CD4-positive, alpha-beta T cell treated with Interleukin-10 for 1 hour (primary cell): ENCODE measurements at places on chromosomes 2 and 18.
A peak's percentile ranks its signal among the peaks of the same experiment; 100 is the strongest.

DNA sequence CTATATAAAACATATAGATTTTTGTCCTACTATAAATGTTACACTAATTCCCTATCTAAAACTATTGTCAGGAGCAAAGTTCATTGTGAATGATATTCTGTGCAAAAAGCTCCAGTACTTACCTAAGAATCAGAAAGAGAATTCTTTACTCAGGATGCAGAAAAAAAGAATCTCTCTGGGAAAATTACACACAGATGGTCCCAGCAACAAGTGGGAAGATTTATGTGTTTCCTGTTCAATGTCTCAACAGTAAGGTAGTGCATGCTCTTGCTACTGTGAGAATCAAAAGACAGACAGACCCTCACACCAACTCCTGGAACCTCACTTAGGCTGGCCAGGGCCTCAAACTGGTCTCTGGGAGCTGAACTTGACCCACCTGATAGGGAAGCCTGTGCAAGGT lies 11.2 kb upstream of the NAPG start:
- DNase-seq: no peak

GRCh38 chr2:131641414-131642206 lies 113.9 kb downstream of the CCDC74A start:
- no peak for DNase-seq

DNA sequence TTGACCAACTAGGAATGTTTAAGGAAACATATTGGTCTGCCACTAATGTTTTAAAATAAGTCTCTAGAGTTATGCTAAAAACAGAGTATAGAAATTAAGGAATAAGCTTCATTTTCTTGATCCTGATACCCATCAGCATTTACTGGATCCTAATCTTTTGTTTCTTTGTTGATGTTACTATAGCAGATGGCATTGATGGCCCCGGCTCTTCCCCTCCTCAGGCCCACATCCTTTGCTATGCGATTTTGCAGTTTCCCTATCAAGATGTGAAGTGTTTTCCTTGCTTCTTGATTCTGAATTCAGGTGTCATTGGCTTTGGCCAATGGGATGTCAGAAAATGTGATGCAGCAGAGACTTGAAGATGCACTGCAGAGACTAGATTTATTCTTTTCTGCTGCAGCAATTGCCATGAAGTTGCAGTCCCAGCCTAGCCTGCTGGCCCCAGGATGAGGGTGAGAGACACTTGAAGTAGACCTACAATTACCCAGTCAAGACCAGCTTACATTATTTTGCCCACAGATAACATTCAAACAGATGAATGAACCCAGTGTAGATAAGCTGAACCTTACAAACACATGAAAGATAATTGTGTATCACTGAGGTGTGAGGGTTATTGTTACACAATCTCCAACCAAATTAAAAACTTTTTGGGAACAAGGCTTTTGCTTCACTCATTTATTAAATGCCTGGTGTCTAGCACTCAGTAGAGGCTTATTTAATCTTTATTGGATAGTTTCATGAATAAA lies 115.2 kb upstream of the ITGA4 start:
- DNase-seq: no peak

- DNase-seq: no peak
Observed at GRCh38 chr18:35707674-35708073, 126.1 kb downstream of the GALNT1 start.

- DNase-seq: no peak
Observed at GRCh38 chr2:72716601-72717000, 109.2 kb downstream of the EXOC6B start.

- no peak for DNase-seq
Observed at GRCh38 chr2:107430006-107430405, 396.7 kb upstream of the RGPD4 start.

DNA sequence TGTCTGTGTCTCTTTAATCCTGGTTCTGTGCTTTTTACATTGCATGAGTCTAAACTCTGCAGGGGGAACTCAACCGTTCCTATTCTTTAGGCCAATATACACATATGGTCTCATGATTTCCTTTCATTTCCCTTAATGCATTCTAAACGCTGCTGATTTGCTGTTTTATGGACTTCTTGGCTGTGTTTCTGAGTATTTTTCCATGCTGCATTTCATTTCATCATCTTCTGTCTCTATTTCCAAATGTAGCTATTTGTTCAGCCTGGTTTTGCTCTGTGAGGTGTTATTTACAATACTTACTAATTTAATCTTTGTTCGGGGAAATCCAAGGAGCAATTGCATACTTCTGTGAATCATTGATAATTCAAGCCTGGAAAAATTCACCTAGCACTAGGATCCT lies 897.2 kb downstream of the TSN start:
- no peak for DNase-seq

GRCh38 chr2:240302041-240302440 lies 133.4 kb upstream of the GPC1 start:
- no peak for DNase-seq

- DNase-seq: no peak
Observed at GRCh38 chr18:74243127-74243526, 48.6 kb downstream of the CYB5A start.

DNA sequence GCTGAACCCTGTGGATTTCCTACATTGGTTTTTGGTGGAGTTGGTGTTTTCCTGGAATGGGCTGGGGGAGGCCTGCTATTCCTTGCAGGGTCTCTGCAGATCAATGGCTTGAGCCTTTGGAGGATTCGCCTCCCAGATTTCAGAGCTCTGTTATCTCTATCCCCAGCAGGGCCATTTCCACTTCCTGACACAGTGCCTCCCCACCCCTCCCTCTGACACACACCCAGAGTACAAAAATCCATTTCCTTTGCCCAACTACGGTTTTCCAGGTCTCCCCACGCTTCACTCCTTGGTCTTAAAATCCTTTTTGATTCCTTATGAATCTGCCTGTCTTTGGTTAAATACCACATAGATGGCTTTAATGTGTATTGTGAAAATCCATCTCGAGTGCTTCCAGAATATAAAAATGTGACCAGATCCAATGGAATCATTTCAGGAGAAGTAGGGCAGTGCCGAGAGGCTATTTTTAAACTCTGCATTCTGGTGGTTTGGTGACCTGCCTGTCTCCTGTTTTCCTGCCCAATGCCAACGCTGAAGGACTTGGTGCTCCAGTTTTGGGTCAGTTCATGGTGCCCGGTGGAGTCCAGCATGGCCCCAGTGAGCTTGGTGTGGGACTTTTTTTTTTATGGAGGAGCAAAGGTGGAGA lies 60.9 kb downstream of the ARL4C start:
- DNase-seq: no peak

DNA sequence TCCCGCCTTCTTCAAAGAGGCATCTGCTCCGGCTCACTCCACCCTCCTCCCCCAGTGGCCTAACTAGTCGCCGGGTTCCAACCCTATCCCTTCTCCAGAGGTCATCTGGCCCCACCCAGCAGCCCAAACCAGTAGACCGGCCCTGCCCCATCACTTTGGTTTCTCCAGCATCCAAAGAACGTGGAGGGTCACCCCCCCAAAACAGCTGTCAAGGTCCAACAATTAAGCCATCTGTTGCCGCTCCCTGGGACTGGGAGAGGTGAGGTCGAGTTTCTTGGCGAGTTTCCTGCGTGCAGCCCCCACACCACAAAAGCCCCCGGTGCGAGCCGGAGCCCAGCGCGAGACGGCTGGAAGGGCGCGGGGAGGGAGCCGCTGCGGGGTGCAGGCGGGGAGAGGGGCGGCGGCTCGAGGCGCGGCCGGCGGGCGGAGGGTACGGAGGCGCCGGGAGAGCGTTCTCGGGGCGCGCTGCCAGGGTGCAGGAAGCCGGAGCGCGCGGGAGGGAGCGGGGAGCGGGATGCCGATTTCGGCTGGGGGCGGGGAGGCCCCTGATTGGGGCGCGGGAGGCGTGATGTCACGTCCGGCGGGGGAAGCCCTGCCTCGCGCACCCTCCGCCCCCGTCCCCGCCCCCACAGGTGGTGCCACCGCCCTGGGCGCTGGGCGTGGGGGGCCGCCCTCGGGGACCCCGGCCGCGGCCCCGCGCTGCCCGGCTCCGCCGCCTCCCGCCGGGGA lies 571 bp upstream of the GPC1 start:
- DNase-seq: peak; percentile 91

- DNase-seq: no peak
Observed at GRCh38 chr2:3610881-3611505, 16.1 kb downstream of the COLEC11 start.

DNA sequence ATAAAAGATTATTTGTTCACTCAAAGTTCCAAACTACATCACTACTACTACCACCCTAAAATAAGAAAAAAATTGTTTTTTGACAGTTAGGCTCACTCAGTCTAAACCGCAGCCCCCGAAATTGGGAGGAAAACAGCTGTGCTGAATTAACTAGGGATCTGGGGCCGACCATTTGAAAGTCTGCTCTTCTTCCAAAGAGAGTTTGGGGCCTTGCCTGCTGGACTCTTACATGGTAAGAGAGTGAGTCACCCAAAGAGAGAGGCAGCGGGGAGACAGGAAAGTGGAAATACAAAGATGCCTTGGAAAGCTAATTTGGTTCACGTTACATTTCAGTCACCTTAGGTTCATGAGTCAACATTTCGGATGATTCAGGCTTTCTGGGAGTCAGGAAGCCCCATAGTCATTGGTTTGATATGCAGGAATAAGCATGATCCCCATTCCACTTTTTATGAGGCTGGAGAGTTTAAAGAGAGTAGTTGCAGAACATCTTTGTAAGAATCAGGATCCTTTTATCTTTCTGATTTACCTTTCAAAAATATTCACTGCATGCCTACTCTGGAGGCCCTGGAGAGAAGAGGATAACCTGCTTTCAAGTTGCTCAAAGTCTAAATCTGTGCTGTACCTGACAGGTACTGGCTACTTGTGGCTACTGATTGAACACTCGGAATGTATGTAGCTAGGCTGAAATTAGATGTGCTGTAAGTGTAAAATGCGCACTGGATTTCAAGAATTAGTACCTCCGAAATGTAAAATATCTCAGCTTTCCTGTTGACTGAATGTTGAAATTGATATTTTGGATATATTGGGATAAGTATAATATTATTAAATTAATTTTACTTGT lies 995 bp upstream of the RTN4 start:
- peak; percentile 32 for DNase-seq

DNA sequence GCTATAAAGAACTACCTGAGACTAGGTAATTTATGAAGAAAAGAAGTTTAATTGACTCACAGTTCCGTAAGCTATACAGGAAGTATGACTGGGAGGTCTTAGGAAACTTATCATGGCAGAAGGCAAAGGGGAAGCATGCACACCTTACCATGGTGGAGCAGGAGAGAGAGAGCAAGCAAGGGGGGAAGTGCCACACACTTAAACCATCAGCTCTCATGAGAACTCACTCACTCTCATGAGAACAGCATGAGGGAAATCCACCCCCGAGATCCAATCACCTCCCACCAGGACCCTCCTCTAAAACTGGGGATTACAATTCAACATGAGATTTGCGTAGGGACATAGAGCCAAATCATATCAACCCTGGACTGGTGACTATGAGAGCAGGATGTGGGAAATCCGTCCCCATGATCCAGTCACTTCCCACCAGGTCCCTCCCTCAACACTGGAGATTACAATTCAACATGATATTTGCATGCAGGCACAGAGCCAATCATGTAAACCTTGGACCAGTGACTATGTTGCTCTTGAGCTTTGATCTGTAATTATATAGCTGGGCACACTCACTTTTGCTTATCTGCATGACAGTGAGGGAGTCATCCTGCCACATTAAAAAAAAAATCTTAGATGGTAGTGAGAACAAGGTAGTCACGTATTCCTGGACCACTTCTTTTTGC lies 12.9 kb downstream of the ADAM23 start:
- DNase-seq: no peak

- no peak for DNase-seq
Observed at GRCh38 chr2:136510244-136510643, 255.1 kb upstream of the THSD7B start.

DNA sequence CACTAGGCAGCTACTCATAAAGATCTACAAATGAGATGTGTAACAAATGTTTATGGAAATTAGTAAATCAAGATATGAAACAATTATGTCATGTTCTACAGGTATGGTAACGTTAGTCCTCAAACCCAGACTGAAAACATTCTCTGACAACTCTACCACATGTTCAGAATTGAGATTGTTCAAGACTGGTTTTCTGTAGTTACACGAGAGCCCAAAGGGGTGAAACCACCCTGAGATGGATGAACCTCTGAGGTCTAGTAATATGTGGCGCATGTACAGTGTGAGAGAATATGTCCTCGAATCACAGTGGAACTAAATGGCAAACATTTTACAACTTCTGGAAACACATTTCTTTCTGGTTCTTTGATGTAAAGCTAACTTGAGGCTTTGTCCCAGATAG lies 614.3 kb downstream of the ZEB2 start:
- DNase-seq: no peak

GRCh38 chr18:52344881-52345280 lies 4.9 kb downstream of the DCC start:
- no peak for DNase-seq

- DNase-seq: no peak
Observed at GRCh38 chr2:10531874-10532637, 83.9 kb upstream of the ODC1 start.

DNA sequence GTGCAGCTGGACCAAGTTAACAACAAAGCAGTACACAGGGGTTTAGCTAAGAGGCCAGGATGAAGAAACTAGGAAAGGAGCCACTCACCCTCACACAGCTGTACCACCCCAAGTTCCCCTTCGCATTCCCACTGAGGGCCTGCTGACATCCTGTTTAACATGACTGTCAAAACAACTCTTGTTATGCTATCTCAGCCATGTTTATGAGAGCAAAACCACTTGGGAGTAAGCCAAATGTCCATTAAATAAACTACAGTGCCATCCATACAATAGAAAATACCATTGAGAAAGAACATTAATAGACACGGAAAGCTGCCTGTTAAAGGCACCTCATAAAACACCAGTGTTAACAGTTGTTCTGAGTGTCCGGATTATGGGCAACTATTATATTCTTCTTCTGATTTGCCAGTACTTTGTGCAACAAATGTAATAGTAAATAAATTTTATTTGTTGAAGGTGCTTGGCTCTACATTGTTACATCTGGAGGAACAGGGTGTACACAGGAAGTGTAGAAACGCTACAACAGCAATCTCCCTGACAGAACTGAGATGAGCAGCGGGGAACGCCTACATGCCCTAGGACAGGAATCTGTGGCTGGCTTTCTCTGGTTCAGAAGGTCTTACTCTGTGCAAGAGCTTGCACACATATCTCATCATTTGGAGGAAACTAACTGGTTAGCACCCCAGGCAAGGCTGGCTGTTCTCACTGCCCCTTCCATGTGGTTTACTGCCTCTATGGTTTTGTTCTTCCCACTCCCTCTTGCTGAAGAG lies 85.6 kb downstream of the EHD3 start:
- peak; percentile 28 for DNase-seq

DNA sequence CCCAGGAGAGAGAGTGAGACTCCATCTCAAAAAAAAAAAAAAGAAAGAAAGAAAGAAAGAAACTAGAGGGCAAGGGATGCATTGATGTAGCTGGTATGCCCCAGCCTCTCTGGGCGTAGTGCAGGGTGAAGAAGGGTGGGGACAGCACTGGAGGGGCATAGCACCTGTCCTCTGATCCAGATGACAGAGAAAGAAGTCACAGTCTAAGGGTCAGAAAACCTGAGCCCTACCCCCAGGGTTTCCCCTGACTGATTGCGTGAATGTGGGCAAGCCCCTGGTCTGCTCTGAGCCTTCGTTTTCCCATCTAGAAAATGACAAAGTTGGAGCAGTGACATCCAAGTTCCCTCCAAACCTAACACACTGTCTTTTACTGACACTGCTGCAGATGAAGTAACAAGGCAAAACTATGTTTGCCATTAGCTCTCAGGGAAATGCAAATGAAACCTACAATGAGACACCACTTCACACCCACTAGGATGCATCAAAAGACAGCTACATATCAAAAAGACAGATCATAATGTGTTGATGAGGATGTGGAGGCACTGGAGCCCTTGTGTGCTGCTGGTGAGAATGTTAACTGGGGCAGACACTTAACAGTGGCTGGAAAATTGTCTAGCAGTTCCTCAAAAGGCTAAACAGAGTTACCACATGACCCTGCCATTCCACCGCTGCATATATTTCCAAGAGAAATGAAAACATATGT lies 19.5 kb upstream of the YWHAQ start:
- no peak for DNase-seq
